NCI-H2107 (cell line): ENCODE measurements at places on chromosomes 5 and 9.

DNA sequence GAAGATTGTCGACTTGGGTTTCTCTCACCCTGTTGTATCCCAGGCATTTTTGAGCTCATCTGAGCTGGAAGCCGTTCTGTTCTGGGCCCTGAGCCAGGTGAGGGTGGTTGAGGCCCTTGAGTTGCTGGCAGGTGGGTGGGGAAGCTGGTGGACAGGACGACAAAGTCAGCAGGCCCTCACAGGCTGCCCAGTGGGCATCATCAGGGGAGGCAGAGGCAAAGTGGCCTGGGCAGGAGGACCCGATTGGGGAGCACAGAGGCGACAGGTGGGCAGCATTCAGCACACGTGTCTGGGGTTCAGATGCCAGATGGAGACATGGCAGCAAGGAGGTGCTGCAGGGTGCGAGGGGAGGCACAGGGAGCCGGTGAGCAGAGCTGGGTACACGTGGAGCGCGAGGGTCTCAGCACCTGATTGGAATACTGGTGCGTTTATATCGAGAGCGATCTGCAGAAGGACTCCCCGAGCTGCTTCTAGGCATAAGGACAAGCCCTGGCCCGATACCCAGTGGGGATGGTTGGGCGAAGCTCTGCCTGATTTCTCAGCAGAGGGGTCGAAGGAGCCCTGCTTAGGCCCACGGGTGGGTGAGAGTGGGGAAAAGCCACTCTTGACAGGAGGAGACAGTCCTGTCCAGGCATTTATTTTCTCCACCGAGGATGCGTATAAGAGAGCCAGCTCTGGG is 49.0 kb upstream of the SUSD3 start:
- no peak for DNase-seq

DNA sequence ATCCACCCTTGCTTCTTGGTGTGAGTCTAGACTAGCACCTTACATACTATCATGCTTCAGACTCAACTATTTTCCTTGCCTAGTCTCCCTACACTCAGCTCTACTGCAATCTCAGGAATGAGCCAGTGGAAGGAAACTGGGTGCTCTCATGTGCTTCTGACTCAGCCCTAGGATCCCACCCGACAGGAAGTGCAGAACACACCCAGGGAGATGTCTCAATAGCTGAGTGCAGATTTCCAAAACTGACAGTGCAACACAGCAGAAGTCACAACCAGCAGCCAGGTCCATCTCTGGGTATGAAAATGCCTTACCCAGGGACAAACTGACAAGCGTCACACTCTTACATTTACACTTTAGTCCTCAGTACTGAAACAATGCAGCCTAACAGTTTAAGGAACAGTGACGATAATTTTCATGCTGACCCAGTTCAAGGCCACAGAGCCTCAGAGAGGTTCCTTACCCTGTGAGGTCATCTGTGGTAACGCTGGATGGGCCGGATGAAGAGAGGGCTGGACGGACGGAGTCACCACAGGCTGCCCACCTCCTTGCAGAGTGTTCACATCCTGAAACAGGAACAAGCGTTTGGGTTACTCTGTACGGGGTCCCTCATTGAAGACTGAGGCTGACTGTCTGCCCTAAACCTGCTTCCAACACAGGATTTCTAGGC is 33.0 kb downstream of the FKBP15 start:
- DNase-seq: no peak

- no peak for DNase-seq
Observed at GRCh38 chr9:71814815-71815214, 46.5 kb upstream of the CEMIP2 start.

- DNase-seq: no peak
Observed at GRCh38 chr5:78879516-78879915, 105.6 kb downstream of the ARSB start.

DNA sequence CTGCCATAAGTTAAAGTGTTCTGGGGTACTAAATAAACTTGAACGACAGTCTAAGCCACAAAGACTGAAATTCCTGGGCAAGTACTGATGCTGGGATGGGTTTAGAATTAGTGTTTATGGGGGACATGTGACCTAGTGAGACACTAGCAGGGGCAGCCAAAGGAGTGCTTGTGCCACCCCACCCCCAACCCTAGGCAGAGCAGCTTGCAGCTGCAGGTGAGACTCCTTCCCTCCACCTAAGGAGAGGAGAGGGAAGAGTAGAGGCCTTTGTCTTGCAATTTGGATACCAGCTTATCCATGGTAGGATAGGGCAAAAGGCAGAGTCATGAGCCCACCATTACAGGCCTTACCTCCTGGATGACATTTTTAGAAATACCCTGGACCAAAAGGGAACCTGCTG is 28.7 kb upstream of the PDE4D start:
- no peak for DNase-seq

DNA sequence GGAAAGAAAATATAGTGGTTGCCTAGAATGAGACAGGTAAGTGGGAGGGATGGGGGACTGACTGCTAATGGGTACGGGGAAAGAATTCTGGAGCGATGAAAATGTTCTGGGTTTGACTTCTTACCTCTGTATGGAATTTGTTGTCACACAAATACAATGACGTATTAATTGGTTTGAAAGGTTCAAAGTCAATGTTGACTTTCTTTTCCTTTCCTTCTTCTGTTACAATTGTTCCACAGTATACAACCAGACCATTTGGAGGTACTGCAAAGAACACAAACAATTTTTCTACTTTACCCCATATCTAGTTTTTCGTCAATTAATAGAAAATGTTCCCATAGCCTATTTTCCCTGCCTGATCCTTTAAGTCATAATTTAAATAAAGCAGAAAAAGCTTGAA is 25.6 kb downstream of the ETF1 start:
- DNase-seq: no peak

- no peak for DNase-seq
Observed at GRCh38 chr5:60826653-60827052, 17.4 kb downstream of the ELOVL7 start.

GRCh38 chr9:20227166-20227874 is 395.0 kb downstream of the MLLT3 start:
- no peak for DNase-seq

DNA sequence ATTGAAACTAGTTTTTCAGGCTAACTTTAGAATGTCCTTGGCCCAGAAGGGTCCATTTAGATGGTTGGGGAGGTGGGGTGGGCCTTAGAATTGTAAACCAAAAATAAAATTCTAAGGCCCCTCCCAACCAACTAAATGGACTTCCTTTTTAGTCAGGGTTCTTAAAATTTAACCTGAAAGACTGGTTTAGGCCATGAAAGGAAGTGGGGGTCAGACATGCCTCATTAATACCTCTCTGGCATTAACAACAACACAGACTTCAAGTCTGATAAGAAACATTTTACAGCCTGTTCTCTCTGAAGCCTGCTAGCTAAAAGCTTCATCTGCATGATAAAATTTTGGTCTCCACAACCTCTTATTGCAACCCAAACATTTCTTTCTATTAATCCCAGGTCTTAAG is 65.5 kb upstream of the TNC start:
- no peak for DNase-seq

GRCh38 chr5:43233946-43234345 is 41.9 kb downstream of the NIM1K start:
- no peak for DNase-seq

DNA sequence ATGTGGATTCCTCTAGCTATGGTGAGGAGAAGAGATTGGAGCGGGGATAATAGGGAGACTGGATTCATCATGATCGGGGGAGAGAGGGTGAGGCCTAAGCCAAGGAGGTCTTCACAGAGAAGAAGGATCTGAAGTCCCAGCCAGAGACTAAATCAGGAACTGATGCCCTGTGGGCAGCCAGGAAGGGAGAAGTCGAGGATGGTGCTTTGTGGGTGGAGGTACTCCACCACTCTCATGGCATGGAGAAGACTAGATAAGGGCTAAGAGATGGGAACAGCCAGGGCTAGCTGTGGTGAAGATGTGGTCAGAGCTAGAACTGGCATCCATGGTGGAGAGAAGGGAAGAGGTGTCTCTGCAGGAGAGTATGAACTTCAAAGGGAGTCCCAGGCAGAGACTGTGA is 3.0 kb upstream of the RGS14 start:
- DNase-seq: no peak

GRCh38 chr5:78509884-78510769 is 138.4 kb downstream of the LHFPL2 start:
- DNase-seq: no peak

DNA sequence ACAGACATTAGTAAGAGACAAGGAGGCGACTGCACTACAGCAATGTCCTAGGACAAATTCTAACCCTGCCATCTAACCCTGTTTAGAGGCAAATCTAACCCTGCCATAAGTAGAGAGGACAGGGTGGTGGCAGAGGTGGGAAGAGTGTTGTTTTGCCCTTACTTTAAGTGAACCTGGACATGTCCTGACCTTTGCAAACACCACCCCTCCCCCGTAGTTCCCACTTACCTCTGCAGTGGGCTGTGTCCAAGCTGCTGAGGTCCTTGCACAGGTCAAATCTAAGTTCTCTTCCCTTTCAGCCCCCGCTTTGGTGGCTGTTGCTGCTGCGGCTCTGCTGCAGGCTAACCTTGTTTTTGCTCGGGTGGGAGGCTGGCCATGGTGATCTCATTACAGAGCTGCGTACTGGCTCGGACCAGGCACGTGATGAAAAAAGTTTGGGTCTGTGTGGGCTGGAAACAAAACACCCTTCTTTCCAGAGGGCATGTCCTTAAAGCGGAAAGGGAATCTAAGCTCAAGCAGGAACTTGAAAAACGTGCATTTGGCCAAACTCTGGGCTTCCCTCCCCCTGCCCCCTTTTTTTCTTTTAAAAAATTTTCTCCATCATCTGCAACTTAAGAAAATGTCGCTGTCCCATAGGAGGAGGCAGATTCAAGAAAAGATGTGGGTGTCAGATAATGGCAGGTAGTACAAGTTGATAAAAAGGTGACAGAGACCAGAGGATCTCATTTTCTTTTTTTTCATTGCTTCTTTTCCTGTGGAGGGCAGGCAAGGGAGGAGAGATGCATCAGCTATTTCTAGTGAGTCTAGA is at the start of gene FAXDC2:
FAXDC2 (minus strand) TSS at position 349 of the 808 bp plus-strand sequence. CDS start 12,425 bp downstream, outside the sequence.
- DNase-seq: no peak

DNA sequence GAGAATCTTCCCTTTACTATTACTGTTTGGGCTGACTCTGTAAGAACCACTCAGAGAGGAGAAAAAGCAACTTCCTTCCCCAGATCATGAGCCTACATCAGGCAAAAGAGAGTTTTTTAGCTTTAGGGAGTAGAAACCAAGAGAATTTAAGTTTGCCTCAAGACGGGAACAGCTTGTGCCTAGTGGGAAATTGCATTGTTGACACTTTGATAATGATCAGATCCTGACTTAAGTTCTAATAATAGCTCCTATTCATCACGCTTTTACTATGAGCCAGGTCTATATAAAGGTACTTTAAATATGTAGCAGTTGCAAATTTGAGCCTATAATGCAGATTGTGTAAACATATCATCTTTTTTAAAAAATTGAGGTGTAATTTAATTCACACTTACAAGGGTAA is 298.2 kb downstream of the MAN2A1 start:
- DNase-seq: no peak

DNA sequence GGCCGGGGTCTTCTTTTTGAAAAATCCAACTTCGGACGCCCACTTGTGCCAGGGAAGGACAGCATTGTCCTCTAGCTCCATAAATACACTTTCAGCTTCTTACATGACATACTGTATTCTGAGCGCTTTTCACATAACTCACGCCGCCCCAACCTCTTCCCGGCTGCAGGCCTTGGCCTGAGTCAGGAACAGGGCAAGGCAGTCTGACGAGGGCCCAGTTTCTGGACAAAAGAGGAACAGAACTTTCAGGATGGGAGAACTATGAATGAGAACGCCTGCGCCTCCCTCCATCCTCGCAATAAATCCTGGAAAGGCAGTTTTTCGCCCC is 650 bp downstream of the DCTN4 start:
- no peak for DNase-seq

DNA sequence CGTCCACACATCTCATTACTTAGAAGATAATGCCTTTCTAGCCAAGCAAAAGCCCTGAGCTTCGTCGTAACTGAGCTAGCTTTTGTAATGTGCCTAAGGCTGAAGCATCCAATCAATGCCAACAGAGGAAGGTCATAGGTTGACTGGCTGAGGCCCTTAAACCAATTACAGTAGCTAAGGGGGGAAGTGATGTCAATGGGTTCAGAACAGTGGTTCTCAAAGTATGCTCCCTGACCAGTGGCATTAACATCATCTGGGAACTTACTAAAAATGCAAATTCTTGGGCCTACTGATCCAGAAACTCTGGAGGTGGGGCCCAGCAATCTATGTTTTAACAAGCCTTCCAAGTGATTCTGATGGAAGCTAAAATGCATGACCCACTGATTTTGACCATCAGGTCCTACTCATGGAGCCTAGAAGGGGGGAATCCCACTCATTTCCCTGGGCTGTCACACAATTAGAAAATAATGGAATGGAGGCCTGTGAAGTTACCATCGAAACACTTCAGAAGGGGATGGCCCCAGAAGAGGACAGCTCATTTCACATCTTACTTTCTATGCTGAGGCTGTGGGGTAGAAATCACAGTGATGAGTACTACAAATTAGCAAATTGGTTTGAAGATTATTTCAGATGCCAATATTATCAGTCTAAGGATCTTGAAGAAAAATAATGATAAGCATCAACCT is 4.8 kb upstream of the VLDLR start:
- no peak for DNase-seq

DNA sequence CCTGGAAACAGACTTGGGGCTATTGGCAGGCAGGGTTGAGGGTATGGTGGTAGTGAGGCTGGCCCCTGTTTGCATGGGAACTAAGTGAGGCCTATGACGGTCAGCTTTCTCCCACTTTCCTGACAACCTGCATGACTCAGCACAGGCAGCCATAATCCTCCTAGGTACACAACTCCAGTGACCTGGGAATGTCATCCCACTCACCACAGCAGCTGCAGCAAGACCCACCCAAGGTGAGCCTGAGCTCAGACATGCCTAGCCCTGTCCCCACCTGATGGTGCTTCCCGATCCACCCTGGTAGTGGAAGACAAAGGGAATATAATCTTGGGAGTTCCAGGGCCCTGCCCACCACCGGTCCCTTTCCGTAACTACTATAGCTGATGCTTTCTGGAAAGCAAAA is 178.7 kb downstream of the NDUFS4 start:
- no peak for DNase-seq

- DNase-seq: no peak
Observed at GRCh38 chr5:2611659-2612058, 139.8 kb downstream of the IRX2 start.

DNA sequence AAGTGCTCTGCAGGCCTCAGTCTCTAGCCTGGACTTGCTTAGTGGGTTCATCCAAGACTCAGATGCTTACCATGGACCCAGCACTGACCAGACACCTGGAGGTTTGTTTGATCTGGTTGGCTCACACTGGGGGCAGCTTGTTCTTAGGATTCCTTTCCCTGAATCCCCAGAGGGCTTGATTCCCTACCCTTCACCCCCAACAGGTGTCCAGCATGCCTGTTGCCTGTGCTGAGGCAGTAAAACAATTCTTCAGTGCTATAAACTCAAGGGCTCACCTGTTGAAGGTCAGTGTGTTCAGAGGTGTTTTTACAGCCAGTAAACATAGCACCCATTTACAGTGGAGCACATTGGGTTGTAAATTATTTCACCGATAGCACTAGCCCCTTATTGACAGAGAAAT is 123.8 kb upstream of the KLF4 start:
- DNase-seq: no peak

- no peak for DNase-seq
Observed at GRCh38 chr5:117077142-117077541, 502.5 kb upstream of the SEMA6A start.

GRCh38 chr5:175696139-175696854 is 38.4 kb downstream of the HRH2 start:
- DNase-seq: no peak
